ENCODE measurements at places on chromosomes 6 and 20.

GRCh38 chr6:117449549-117450439 is 24.1 kb upstream of the ROS1 start:
- peak; percentile 30 for DNase-seq

DNA sequence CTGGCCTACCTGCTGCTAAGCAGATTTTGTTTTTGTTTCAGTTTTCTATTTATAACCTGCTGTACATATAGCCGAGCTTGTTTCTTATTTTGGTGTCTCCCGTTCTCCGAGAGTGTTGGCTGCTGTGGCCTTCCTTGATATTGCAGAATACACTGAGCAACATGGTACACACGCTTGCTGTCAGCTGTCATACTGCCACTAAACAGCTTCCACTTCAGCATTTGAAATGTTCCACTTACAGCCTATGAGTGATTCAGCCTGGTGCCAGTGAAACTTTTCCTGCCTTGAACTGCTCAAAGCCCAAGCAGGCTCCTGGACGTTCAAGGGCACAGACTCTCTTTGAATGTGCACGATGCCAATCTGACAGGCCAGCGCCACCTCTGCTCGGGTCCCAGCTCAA is 87.1 kb downstream of the PSMG4 start:
- DNase-seq: no peak

- DNase-seq: no peak
Measured at GRCh38 chr6:22732176-22732970, 163.0 kb downstream of the HDGFL1 start.

DNA sequence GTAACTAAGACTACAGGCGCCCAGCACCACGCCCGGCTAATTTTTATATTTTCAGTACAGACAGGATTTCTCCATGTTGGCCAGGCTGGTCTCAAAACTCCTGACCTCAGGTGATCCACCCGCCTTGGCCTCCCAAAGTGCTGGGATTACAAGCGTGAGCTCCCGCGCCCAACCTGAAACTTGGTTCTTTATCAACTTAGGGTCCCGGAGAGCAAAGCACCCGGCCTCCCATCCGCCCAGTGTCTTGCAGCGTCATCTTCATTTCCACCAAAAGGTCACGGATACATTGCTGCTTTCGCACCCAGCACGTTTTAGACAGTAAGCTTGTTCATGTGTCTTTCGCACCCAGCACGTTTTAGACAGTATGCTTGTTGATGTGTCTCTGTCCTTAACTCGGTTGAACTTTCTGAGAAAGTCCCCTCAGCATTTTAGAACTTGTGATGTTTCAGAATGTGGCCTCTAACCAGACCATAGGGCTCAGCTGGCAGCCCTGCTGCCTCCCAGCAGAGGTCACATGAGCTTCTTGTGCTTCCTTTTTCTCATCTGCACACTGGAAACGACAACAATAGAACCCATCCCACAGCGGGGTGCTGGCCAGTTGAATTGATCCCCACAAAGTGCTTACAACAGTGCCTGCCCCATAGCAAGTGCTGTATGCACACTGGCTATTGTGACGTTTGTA is 48.8 kb downstream of the PRR18 start:
- DNase-seq: no peak

DNA sequence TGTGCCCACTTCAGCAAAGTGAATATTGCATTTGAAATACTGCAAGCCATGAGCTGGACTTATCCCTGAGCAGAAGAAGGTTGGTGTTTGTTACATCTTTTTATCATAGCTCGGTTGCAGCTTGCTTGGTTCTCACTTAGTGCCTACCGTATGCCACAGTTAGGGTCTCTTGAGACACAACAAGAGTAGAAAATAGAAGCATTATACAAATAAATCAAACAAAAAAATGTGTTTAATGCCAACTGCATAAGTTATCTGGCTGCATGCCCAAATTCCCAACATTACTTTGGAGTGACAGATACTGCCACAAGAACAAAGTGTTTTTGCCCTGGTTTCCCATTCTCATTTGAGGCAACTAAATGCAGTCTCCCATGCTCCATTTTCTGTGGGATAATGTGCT is 53.9 kb upstream of the LAMP5 start:
- no peak for DNase-seq

DNA sequence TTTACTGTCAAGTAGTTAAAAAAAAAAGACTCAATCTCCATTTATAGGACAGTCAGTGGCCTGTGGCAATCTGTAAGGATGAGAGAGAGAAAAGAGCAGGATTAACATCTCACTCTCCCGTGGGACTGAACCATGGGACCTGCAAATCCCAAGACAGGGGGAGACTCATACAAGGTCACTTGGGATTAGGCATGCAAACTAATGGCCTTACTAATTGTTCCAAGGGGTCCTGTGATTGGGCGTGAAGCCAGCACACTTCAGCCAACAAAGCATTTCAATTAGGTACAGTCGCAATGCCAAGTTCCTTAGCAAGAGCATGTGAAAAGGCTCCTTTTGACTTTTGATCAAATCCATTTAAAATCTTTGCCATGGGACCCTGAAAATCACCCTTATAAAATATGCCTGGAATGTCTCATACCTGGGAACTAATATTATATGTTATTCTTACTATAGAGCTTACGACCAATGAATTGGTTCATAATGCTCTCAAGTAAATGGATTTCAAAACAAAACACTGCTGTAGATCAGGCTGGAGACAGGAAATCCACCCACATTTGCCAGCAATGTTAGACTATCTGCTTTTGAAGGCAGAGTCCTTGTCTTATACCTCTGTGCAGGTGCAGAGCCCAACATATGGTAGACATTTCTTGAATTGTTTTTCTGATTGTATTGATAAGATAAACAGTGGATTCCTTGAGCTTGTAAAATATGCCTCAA is 412.5 kb downstream of the GJA1 start:
- DNase-seq: no peak

DNA sequence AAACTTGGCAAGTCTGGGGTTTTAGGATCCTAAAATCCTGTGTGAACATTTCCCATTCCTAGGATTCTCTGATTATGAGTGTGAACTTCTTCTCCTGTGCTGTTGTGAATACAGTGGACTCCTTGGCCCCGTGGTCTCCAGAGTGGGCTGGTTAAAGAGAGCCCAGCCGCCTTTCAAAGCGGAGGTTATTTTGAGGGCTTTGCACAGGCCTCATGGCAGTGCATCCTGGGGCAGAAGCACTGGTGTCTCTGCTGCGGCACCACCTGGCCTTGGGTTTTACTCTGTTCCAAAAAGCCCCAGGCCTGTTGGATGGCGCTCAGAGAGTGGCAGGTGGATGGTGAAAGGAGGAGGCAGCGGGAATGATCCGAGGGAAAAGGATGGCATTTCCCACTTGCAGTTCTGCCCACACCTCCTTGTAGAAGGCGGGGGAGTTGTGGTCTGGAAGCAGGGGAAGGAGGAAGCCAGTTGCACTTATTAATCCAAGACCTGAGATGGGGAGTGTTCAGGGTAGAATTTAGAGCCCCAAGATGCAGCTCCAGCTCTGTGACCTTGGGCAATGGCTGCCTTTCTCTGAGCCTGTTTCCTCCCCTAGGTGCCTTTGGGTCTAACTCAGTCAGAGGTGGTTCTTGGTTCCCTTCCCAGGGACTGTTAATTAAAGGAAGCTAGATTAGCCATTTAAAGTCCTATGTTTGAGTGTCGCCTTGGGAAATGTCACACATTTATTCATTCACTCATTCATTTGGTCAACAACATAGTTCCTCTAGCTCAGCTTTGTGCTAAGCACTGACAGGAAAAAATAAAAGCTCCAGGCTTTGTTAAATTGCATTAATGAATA is 22.4 kb downstream of the MMP24 start:
- no peak for DNase-seq

DNA sequence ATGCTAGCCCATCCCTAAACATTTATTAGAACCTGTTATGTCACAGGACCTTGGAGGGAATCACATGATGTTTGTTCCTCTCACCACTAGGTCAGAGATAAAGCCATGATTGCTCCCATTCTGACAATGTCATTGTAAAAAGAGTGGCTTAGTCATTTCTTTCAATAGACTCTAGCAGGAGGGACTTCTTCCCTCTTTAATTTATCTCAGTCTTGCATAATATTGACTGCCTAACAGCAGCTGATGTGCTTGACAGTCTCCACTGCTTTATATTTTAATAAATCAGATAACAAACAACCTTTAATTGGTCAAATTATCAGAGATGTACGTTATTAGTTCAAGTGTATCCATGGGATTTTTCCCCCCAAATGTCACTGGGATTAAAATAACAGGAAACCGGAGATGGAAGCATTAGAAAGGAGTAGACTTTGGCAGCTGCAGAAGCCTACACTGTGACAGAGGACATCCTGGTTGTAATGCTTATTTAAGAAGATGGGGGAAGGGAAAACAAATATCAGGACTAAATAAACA is 39.6 kb downstream of the LAMA4 start:
- DNase-seq: no peak

GRCh38 chr6:160034036-160034930 is 65.4 kb downstream of the IGF2R start:
- DNase-seq: no peak

GRCh38 chr20:13245250-13245723 is 24.2 kb downstream of the ISM1 start:
- no peak for DNase-seq

DNA sequence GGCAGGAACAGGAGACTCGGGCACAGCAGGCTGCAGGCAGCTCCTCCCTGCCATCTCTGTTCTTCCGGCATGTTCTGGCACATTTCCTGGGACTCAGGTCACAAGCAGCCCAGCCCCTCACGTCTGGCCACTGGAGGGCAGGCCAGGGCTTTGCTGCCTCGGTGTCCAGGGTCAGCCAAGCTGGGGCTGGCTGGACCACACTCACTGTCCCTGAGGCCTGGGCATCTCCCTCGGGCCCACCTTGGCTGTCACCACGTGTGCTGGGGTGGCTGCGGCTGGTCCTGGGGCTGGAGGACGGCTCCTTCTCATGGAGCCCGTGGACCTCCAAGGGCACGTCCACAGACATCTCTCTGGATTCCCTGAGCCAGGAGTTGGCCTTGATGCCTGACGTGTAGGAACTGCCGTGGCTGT is 18.5 kb downstream of the FRMD1 start:
- peak; percentile 91 for DNase-seq

GRCh38 chr6:27669295-27669623 is 196.4 kb upstream of the ZNF184 start:
- peak; percentile 30 for DNase-seq

DNA sequence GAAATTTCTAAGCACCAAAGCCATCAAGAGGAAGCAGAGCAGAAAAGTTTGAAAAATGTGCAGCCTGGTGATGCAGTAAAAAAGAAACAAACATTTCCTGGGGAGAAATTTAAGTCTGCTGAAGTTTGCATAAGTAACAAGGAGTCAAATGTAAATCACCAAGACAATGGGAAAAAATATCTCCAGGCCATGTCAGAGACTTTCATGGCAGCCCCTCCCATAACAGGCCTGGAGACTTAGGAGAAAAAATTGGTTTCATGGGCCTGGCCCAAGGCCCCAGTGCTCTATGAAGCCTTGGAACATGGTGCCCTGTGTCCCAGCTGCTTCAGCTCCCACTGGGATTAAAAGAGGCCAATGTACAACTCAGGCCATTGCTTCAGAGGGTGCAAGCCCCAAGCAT is 30.1 kb upstream of the EPM2A start:
- no peak for DNase-seq

DNA sequence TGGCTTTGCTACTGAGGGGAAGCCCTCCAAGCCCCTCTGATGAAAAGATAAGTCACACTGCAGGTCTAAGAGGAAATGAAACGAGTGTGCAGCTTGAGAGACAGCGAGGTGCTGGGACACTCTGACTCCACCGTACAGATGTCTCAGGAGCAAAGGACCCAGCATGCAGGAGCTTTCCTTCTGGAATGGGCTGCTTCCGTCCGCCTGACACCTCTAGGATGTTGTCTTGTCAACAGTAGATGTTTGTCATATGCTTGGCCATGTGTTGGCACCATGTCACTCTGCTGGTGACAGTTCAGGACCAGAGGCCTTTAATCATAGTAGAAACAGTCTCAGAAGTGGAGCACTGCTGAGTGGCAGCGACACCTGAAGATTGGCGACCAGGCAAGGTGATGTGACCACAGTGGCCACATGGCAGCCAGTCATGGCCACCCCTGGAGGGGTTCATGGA is 46.7 kb downstream of the SLC24A3 start:
- DNase-seq: no peak

DNA sequence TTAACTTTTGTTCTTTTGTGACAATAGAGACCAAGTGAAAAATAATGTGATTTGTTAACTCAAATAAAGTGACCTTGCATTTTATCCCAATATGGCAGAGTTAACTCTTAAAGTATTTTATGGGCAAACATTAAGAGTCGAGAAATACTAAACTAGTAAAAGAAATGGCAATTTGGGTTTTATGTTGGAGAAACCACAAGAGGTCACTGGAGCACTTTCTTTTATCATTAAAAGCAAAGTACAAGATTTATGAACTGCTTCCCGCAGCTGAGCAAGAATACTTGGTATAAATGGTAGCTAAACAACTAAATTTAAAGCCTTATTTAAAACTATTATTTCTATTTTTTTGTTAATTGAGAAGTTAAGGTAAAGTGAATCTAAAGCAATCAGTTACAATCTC is 33.5 kb upstream of the MCM9 start:
- no peak for DNase-seq

DNA sequence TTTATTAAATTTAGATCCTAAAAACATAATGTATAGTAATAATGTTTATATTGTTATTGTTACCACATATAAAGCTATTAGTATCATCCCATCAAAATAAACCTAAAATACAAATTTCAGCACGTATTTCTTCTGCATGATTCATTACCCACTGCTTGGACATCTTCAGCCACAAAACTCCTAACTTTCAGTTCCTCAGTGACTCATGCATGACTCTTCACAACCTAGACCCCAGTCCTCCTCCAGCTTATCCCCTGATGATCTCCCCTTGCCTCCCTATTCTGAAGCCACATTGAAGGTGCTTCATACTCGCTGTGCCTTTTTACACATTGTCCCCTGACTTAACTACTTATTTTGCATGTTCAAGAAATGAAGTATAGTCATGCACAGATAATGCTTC is 11.2 kb upstream of the GPRC6A start:
- no peak for DNase-seq

- no peak for DNase-seq
Measured at GRCh38 chr6:163092876-163093275, 321.6 kb upstream of the QKI start.

- DNase-seq: no peak
Measured at GRCh38 chr6:163057260-163057659, 329.5 kb downstream of the PACRG start.

- DNase-seq: no peak
Measured at GRCh38 chr20:16194617-16195360, 378.5 kb downstream of the KIF16B start.

GRCh38 chr6:1604158-1605003 is 5.3 kb upstream of the FOXC1 start:
- peak; percentile 44 for DNase-seq

DNA sequence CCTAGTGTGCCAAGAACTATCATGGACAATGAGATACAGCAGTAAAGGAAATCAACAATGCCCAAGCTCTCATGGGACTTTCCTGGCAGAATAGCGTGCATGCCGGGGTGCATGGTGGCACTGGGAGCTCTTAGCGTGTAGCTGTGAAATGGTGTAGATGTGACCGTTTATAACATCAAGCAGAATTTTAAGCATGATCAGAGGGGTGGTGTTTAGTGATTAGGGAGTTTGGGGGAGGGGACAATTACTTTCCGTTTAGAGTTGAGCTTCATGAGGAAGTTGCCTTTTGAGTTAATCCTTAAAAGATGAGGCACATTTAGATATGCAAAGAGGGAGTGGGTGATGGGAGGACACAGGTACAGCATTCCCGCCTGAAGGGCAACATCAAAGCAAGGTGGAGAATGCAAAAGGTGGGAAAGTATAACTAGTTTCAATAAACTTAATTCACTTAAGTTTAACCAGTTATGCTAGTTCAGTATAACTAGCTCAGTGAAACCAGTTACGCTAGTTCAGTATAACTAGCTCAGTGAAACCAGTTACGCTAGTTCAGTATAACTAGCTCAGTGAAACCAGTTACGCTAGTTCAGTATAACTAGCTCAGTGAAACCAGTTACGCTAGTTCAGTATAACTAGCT is 661.6 kb downstream of the QKI start:
- DNase-seq: no peak

All from posterior cingulate gyrus (tissue), 11 donors.